Neural progenitor cell (in vitro differentiated cells): ENCODE measurements at places on chromosomes 3 and 15.

DNA sequence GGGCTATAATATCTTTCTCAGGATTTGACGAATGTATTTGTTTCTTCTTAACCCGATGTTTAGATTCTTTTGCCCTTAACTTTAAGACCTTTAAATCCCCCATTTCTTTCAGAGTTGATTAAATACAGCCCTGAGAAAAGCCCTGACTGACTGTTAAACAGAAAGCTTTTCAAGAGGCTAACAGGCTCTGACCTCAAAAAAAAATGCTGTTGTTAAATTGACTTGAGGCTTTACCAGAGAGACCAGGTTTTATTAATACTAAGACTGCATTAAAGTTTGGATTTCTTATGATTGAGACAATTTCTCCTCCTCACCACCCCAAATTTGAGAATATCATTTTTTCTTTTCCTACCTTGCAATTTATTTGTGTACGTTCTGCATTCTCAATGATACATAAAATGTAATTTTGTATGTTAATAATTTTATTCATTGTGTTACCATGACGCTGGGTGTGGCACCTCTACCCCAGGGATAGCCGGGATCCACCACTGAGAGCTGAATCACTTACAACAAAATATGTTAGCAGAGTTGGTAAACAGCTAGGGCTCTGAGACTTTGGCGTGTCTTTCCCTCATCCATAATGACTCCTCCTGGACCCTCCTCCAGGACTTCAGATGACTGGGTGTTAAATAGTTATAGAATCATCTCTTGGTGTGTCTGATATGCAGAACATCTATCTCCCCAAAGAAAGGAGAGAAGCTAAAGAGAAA is 753.5 kb downstream of the NAALADL2 start:
- DNase-seq: peak; percentile 29

- no peak for DNase-seq
Observed at GRCh38 chr3:116969135-116969534, 259.6 kb downstream of the TUSC7 start.

DNA sequence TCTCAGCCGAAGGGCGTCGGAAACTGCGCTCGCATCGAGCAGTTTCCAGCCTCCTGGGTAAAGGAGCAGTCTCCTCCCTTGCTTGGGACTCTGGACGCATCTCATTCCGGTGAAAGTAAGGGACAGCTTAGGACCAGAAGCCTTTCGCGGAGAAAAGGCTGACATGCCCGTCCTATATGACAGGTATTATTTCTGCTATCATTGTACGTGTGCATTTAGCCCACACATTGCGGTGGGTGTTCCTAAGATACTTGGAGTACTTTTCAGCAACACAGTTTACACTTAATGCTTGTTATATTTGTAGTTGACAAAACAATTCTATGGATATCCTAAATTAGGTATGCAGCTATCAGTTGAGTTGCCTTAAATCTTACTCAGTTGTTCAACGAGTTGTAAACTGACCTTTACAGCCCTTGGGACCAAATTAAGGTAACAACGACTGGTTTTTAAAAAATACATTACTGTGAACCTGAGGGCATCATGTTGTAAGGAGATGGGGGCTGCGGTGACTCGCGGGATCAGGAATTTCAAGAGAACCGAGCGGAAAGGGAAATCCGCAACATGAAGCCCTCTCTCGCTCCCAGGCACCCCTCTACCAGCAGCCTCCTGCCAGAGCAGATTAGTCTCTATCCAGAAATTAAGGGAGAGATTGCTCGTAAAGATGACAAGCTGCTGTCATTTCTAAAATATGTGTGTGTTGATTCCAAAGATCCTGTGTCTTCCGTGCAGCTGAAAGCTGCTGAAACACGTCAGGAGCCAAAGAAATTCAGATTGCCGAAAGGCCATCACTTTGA is 632 bp upstream of the COPS2 start:
- peak; percentile 42 for DNase-seq

- no peak for DNase-seq
Observed at GRCh38 chr3:63724987-63725386, 72.5 kb downstream of the SNTN start.

GRCh38 chr3:1798711-1799405 is 299.8 kb upstream of the CNTN4 start:
- DNase-seq: no peak

GRCh38 chr3:7290077-7290825 is 429.3 kb downstream of the GRM7 start:
- no peak for DNase-seq

DNA sequence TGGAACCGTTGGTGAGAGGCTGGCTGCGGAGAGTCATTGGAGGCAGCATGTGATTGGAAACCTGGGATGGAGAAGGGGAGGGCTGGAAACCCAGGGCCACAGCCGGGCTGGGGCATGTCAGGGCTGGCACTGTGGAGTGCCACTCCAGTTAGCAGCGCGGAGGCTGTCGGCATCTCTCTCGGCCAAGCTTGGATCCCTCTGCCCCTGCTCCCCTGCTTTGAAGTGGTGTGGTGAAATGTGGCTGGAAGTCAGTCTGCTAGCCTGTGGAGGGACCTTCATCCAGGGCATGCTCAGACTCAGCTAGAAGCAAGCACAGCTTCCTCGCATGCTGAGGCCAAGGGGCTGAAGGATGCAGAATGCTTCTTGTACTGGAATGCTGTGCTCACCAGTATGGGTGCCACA is 13.5 kb downstream of the SLCO3A1 start:
- no peak for DNase-seq

- peak; percentile 60 for DNase-seq
Observed at GRCh38 chr3:58659051-58659675, 7.4 kb downstream of the FAM3D start.

GRCh38 chr3:156957715-156958114 is 131.6 kb downstream of the LEKR1 start:
- DNase-seq: no peak

- peak; percentile 60 for DNase-seq
Observed at GRCh38 chr15:40336744-40337122, 4.0 kb downstream of the CCDC9B start.

- DNase-seq: no peak
Observed at GRCh38 chr3:11074011-11074410, 80.3 kb upstream of the HRH1 start.

GRCh38 chr15:64275934-64276333 is 80.0 kb downstream of the CSNK1G1 start:
- DNase-seq: no peak

- DNase-seq: no peak
Observed at GRCh38 chr15:84387086-84387485, 151.5 kb downstream of the GOLGA6L4 start.

GRCh38 chr3:13535905-13536304 is 13.0 kb upstream of the FBLN2 start:
- DNase-seq: no peak

GRCh38 chr3:63945558-63946096 is 33.4 kb upstream of the SCAANT1 start:
- no peak for DNase-seq

DNA sequence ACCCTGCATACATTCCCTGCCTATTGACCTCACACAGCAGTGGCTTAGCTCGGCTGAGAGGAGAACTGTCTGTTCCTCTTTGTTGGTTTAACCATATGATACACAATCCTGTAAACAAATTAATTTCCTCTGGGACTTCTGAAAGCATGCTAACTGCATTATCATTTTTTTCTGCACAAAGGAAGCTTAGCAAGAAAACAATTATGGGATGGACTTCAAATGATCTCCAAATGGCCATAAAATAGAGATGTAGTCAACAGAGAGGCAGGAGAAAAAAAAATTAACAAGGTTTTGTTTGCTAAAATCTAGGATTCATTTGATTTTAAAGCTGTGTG is 14.4 kb upstream of the TMC3 start:
- DNase-seq: no peak

DNA sequence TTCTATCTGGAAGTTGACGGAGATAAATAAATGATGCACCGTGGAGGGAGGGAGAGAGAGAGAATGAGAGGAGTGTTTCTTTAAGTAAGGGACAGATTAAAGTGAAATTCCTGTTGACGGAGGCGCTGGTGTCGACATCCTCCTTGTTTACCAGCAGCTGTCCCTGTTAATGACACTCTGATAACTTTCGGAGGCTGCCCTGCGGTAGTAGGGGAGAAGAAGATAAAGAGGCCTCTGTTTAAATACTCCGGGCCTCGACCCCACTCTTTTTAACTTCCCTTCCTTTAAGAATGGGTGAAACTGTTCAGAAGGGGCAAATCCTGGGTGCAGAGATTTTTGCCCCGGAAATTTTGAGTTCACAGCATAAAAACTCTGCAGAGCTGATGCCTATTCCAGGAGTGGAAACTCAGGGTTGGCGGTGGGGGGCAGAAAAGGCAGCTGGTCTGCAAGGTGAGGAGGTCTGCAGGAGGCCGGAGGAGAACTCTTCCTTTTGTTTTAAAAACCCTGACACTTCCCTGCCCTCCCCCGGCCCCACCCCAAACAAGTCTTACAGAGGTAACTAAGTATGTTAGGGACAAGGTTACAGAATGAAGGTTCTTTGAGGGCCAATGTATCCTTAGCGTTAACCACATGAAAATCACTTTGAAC is 276.6 kb upstream of the NR2F2 start:
- DNase-seq: peak; percentile 67

GRCh38 chr3:183306798-183307671 is 54.0 kb downstream of the B3GNT5 start:
- no peak for DNase-seq

DNA sequence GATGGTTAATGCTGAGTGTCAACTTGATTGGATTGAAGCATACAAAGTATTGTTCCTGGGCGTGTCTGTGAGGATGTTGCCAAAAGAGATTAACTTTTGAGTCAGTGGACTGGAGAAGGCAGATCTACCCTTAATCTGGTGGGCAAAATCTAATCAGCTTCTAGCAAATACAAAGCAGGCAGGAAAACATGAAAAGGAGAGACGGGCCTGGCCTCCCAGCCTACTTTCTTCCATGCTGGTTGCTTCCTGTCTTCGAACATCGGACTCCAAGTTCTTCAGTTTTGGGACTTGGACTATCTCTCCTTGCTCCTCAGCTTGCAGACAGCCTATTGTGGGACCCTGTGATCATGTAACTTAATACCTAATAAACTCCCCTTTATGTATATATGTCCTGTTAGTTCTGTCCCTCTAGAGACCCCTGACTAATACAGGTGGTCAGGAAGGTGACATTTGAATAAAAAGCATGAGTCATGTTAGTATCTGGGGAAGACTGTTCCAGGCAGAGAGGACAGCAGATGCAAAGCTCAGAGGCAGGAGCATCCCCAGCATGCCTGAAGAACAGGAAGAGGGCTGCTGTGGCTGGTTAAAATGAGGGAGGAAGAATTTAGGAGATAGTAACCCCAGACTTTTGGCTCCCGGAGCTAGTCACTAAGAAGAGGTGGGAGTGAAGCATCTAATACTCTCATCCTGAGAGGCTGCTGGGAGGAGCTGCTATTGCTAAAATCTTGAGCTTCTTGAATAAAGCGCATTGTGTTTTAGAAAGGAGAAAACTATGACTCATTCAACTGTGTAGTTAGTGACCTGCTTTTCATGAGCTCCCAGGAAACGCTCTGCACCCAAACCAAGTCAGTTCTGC is 207.4 kb upstream of the HES1 start:
- no peak for DNase-seq

DNA sequence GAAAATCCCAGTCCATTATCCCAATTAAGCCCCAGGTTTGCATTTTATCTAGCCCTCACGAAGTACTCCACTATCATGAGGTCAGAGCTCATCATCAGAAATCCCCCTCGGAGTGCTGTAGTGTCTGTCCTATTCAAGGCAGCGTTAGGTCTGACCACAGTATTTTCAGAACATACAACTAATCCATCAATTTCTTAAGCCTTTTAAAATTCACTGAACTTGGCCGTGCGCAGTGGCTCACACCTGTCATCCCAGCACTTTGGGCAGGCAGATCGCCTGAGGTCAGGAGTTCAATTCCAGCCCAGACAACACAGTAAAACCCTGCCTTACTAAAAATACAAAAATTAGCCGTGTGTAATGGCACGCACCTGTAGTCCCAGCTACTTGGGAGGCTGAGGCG is 11.9 kb downstream of the VGLL4 start:
- no peak for DNase-seq

- DNase-seq: no peak
Observed at GRCh38 chr15:25170781-25171110, 216.0 kb downstream of the SNRPN start.

GRCh38 chr15:87118435-87118834 is 1038.8 kb downstream of the AGBL1 start:
- DNase-seq: no peak

GRCh38 chr3:178422406-178422805 is 113.8 kb upstream of the KCNMB2 start:
- DNase-seq: no peak

DNA sequence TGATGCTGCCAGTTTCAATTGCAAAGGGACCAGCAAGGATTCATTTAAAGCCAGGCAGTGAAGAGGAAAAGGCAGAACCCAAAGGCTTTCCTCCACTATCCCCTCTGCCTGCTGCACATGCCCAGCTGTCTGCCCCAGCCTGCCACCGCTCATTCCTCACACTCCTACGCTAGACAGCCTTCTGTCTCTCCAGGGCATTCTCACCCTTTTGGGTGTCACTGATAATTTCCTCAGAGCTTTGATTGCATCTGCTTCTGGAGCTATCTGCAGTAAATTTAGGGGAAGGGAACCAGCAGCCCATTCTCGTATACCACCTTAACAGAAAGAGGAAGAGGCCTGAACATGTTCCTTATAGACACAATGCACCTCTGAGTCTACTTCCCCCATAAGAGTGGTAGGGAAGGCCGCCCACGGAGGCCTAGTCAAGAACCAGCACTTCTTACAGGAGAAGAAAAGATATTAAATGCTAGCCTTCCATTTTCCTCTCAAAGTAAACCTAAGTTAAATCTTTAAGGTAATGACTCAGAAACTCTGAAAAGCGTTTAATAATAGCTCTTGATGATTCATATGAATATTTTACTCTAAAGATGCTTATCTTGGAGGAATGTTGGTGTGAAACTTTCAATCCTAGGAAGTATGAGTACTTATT is 20.9 kb downstream of the NUDT16 start:
- DNase-seq: no peak
